Neural crest cell (in vitro differentiated cells): ENCODE measurements at places on chromosomes 3 and 15.

DNA sequence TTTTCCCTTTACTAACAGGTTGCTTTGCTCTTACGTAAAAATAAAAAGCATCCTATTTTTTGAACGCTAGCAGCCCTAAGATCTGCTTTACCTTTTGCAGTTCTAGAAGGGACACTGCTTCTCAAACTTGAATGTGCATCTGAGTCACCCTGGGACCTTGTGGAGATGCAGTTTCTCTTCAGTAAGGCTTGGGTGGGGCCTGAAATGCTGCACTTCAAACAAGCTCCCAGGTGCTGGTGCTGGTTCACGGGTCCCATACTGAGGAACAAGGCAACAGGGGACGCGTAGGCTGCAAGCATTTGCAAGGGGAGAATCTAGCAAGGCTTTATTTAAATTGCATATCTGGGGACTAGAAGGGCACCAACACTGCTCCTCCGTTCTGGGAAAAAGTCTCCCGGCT is 30.0 kb downstream of the MB21D2 start:
- DNase-seq, result no peak

DNA sequence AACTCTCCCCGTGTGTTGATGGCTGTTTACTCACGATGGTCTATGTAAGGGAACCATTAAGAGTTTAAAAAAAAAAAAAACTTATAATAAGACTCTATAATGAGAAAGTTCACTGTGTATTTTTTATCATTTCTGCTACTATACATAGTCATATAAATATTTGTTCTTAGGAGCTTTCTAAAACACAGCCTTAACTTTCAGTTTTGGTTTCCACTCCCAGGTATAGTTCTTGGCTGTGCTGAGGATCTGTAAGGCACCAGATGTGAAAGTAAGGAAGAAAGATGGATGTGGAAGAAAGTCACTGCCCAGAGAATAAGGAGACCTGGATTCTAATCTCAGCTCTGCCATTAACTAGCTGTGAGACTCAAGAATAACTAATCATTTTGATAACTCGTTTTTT is 101.9 kb upstream of the THBS1 start:
- no peak for DNase-seq

DNA sequence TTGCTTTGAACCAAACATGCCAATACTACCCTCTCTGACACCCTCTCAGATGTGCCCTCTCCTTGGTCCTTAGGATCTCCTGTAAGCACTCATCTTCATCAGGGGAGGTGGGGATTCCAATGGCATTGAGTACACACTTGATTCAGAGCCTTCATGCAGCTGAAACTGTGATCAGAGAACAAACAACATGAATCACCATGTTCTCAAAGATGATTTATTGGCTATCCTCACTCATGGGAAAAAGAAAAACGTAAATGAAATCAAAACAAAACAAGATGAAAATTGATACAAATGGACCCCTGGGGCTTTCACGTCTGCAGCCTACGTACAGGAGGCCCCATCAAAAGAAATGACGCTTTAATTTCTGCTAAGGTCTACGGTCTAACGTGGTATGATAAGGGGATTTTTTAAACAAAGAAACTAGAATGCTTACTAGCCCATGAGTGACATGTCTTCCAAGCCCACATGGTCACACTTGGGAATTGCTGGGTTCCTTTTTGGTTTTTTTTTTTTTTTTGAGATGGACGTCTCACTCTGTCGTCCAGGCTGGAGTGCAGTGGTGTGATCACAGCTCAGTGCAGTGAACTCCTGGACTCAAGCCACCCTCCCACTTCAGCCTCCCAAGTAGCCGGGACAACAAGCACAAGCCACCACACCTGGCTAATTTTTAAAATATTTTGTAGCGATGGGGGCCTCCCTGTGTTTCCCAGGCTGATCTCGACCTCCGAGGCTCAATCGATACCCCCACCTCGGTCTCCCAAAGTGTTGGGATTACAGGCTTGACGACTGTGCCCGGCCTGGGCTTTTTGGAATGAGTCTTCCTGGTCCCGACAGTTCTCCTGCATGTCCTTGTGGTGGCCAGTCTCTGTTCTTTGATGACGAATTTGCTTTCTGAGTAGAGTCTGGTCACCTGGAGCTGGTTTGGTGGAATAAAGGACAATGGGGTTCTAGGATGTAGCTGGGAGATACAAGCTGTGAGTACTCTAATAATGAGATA is 202.6 kb downstream of the XXYLT1 start:
- no peak for DNase-seq

- DNase-seq, result no peak
Measured at GRCh38 chr3:170359178-170359704, 1.7 kb downstream of the SKIL start.

- DNase-seq, result no peak
Measured at GRCh38 chr15:74434263-74435136, 742 bp upstream of the SEMA7A start.
